Stimulated activated CD8-positive, alpha-beta memory T cell treated with anti-CD3 and anti-CD28 coated beads, Interleukin-12 subunit alpha, Interleukin-12 subunit beta, amount 100 ng/mL, for 1 hour (primary cell): ENCODE measurements at places on chromosomes 3 and 15.
A peak's percentile ranks its signal among the peaks of the same experiment; 100 is the strongest.

DNA sequence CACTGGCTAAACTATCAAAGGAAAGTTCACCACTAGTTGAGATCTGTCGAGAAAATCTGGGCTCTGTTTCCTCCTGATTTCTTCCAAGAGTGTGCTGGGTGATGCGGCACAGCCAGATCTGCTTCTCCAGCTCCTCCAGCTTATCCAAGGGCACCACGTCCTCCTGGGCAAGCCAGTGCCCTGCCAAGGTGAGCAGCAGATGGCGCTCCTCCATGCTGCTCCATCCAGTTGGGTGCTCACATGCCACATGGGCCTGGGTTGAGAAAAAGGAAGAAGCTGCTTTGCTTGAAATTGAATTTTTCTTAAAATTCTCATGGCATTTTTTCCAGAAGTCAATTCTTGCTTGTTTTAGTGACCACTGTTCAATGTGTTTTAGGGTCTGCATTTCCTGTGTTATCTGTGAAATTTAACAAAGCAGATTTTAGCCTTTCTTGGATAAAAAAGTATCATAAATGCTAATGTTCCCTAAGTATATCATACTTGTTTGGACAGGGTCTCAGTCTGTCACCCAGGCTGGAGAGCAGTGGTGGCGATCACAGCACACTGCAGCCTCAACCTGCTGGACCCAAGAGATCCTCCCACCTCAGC lies 47.3 kb downstream of the EIF3J start:
- peak; percentile 23 for DNase-seq

DNA sequence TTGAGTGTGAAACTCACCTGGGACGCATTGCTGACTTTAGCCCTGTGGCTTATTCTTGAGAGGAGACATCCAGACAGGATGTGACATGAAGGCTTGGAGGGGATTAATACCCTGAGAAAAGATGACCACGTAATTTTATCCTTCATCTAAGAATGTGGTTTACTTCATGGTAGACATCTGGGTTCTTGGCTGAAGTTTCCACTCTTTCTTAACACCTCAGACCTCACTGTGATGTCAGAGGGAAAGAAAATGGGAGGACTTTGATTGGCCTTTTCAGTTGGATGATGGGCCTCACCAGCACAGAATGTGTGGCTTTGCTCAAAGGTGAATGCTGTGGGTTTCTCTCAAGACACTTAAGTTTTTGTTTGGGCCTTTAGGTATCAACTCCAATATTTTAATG lies 16.5 kb downstream of the GORASP1 start:
- no peak for DNase-seq

GRCh38 chr3:105398437-105398836 lies 31.7 kb downstream of the ALCAM start:
- DNase-seq, result no peak

- no peak for DNase-seq
These were observed 2.6 kb downstream of the CLDN1 start for GRCh38 chr3:190319660-190320059.

GRCh38 chr15:94844538-94845389 lies 613.4 kb downstream of the MCTP2 start:
- no peak for DNase-seq
